Posterior cingulate gyrus (tissue), 11 donors: ENCODE measurements at places on chromosomes 3 and 15.

GRCh38 chr3:160981217-160981938 lies 123.8 kb downstream of the B3GALNT1 start:
- no peak for DNase-seq

DNA sequence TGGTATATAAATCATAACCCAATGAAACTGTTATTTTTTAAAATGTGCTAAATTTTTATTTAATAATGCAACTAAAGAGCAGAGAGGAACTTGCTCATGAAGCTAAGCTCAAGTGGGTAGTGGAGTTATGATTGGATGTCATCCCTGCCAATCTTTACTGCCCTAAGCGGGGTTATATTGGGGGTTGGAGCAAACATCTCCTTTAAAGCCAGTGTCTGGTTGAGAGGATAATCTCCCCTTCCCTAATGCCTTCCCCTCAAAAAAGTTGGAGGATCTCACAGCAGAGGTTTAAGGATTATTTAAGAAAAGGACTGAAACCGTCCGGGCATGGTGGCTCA lies 32.1 kb upstream of the CLASP2 start:
- DNase-seq: no peak

GRCh38 chr15:31326875-31327668 lies 437 bp downstream of the KLF13 start:
- DNase-seq: peak; percentile 62

DNA sequence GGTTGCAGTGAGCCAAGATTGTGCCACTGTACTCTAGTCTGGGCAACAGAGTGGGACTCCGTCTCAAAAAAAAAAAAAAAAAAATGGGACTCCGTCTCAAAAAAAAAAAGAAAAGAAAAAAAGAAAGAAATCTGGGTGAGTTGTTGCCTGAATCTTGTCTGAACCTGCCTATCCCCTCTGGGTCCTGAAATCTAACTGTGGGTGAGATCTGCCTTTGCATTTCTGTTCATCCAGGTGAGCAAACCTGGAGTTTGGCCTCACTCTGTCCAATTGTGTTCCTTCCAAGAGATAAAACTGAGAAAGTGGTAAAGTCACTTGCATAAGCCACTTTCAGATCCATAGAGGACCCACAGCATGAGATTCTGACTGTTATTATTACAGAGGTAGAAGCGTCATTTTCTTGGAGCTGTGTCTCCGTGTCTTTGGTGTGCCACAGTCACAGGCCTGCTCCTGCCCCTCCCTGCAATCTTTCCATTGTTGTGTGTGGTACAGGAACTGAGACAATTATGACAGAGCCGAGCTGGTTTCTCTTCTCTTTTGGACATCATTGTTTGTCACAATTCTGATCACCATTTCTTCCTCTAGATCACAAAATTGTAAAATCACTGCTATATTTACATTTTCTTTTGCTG lies 235.9 kb downstream of the LPP start:
- no peak for DNase-seq

- DNase-seq: peak; percentile 91
Observed at GRCh38 chr15:59689626-59690236, 611 bp upstream of the BNIP2 start.

- no peak for DNase-seq
Observed at GRCh38 chr15:68896178-68896577, 34.1 kb upstream of the SPESP1 start.

- DNase-seq: no peak
Observed at GRCh38 chr15:61421470-61421869, 192.4 kb upstream of the RORA start.

DNA sequence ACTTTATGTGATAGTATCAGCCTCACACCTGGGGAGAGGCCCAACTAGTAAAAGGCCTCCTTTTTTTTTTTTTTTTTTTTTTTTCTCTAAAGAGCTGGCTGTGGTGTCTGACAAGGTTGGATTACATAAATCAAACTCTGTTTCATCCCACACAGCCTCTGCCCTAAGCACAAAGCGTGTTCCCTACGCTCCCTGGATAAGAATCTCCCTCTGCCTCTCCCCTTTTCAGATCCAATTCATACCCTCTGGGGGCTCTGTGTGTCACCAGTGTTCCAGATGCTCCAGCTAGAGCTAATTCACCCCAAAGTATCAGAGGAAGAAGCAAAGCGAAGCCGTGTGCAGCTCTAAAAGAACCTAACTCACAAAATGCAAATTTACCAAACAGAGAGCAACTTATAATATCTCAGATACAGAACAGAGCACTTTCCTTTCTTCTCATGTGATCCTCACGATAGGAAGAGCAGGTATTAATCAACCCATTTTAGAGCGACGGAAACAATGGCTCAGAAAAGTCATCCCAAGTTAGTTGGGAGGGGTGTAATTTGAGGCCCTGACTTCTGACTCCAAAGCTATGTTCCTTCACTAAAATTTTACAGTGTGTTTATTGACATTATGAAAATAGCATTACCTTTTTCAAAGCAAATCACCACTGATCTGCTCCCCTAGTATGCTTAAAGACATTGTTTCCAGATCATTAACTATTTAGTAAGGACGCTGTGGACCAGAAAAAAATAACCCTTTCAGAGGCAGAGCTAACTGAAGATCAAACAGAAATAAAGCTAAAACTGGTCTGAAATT lies 12.4 kb downstream of the BMF start:
- no peak for DNase-seq
